Left lung (tissue), 14 donors: ENCODE measurements at places on chromosomes 11 and 22. TPM values are rescaled to one million over a fixed set of nuclear protein-coding genes. Genes with fewer than 3 reads are reported as not detected.

GRCh38 chr11:72343006-72343756 lies 91.2 kb downstream of the CLPB start:
- no peak for DNase-seq

GRCh38 chr11:69468911-69469885 lies 12.3 kb upstream of the LINC01488 start:
- peak; percentile 57 for DNase-seq

RNF121 gene
- polyA plus RNA-seq: 35.7 TPM

SEC14L6 gene
- polyA plus RNA-seq: 2.4 TPM

DNA sequence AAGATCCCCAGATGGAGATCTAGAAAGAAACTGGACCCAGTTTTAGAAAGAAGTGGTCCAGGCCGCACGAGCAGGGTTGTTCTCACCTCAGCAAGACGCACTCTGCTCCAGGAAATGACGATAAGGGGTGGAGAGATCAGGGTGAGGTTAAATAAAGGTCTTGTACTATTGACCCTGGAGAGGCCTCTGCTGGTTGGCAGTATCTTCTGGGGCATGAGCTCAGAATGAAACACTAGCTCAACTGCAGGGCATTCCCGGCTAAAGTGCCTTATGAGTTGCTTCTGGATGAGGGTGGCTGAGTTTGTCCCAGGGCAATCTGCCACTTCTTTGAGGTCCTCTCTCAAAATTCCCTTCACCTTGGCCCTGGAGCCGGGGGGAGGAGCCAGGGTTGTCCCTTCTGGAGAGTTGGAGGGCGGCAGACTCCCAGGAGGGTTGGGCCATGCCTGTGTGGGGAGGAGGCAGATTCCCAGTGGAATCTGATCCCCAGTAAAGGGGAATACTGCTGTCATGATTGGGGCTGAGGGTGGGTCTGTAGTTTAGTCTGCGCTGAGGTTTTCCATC lies 10.9 kb downstream of the USP2 start:
- no peak for DNase-seq

DNA sequence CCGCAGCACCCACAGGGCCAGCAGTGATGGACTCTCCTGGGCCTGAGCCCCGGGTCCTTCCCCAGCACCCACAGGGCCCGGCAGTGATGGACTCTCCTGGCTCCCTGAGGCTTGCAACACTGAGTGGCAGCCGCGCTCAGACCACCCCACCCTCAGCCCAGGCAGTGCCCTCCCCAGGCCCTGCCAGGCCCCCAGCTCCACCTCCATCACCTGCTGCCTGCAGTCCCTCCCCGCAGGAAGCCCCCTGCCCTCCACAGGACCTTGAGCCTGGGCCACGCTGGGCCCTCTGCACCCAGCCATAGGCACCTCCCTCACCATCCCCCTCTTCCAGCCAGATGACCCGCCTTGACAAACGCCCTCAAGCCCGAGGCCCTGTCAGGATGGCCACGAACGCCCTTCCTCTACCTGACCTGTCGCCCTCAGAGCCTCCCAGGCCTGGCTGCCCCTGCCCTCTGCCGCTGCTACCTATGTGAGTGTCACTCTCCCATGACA lies 11.4 kb downstream of the ALG12 start:
- DNase-seq: no peak

P2RY6 gene
- 1.7 TPM for polyA plus RNA-seq

TUB gene
- 30.0 TPM for polyA plus RNA-seq

GRCh38 chr11:26599425-26599824 lies 27.4 kb upstream of the MUC15 start:
- no peak for DNase-seq

GRCh38 chr11:103649401-103649895 lies 387.0 kb upstream of the DDI1 start:
- no peak for DNase-seq

DNA sequence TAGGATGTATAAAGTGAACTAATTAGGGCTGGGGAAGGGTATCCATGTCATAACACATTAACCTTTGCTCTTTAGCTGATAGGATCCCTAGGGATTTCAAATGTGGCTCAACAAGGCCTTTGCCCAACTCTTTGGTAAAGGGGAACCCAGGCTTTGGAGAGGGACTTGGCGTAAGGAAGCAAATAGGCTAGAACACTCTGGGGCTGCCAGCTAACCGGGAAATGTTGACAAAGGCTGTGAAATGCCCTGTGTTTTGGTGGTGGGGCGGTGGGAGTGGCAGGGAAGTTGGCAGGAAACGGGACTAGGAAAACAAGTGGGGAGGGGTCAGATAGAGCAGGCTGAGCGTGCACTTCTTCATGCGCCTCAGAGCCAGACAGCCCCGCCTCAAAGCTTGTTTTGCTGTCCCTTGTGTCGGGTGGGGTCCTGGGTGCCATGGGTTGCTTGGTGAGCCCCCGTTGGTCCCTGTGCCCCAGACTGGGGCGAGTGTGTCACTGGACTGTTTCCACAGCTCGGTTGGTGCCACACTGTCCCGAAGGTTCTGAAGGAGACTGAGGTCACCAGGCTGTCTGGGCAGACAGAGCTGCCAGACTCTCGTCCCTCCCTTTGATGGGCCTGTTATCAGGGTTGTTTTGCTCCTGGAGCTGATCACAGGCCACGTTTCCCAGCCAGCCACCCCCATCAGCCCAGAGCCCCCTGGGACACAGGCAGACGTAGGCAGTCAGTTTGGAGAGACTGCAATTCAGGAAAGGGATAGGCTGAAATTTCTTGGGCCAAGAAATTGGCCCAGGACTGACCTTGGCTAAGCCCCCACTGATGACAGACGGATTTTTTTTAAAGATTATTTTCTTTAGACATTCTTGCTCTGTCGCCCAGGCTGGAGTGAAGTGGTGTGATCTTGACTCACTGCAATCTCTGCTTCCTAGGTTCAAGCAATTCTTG lies 19.6 kb downstream of the KCTD21 start:
- peak; percentile 38 for DNase-seq

DNA sequence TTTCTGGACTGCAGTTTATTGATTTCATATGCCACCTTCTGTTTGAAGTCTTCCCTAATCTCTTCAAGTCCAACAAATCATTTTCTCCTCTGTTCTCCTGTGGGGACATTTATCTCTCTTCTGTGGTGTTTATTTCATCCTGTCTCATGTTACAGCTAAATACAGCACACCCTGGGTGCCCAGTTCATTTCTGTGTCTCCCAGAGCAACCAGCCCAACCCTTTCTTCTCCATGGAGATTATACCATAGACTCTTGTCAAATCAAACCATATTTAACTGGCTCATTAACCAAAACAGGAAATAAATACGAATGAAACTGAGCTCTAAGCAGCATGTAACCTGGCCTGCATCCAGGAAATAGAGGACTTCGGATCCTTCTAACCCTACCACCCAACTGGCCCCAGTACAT lies at the start of gene MS4A8:
Gene MS4A8, plus strand, starts transcription at position 329 of the 408 bp plus-strand sequence. CDS start 1,249 bp downstream, outside the sequence.
- DNase-seq: no peak

- DNase-seq: no peak
Observed at GRCh38 chr11:10637731-10638151, 55.8 kb downstream of the IRAG1 start.

DNA sequence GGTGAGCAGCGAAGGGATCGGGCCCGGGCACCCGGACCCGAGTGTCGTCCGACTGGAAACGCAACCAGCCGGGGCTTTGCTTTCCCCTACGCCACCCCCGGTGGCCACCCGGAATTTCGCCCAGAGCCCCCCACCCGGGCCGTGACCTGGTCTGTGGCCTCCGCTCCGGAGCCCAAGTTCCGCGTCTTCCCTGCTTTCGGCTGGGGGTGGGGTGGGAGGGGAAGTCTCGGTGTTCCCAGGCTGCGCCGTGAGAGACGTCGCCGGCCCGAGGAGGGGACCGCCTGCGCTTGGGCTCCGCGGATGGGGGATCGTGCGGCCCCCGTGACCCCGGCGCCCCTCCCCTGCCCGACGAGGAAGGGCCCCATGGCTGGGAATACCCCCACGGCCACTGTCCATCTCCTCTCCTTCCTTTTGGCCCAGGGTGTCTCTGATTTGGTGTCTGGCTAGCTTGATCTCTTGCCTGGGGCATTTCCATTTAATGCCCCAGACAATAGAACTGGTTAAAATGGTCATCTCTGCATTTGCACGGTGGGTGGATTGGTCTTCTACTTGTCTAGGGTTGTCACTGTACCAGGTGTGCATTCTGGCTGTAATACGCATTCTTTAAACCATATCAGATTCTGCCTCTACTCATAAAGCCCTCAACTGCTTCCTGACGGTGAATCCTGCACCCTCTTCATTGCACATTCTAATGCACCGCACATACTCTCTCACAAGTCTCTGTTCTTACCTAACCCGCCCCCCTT lies 789 bp downstream of the SIK2 start:
- DNase-seq: peak; percentile 60

TMEM134 gene
- polyA plus RNA-seq: 43.5 TPM

GRCh38 chr22:42907404-42908373 lies 50.6 kb upstream of the ARFGAP3 start:
- no peak for DNase-seq

DNA sequence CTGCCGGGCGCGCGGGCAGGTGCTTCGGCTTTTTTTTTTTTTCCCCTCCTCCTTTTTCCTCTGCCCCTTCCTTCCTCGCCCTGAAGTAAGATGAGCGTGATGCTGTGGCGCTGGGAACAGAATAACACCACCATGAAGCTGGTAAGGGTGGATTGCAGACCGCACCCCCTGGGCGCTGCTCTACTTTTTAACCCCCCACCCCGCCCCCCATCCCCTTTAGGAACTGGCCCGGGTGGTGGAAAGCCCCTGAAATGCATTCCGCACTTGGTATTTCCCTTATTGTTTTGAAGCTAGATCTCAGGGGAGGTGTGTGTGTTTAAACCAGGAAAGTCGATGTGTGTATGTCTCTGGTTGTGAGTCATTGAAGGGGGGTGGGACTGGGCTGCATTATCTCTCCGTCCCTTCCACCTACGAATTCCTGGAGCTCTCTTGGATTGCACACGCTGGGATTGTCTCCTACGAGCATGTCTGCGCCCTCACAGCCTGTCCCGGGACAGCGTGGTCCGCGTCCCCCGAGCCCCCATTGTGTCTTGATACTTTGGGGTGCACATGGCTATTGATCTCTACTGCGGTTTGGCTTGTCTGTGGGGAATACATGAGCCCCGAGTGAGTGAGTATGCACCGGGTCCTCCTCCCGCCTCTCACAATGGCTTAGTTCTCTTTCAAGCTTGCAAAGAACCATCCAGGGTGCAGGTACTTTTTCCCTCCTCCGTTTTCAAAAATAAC lies 64.9 kb downstream of the NAV2 start:
- no peak for DNase-seq

DNA sequence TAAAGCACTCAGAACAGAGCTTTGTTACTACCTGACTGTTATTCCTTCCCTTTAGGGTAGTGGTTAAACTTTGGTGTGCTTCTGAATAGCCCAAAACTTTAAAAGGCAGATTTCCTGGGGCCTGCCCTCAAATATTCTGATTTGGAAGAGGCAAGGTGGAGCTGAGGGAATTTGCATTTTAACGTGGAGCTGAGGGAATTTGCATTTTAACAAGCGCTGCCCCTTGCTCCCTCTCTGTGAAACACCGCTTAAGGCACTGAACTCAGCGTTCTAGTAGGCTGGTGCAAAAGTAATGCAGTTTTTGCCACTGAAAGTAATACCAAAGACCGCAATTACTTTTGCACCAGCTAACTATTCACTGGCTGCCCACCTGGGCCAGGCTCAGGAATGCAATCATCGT lies 35.0 kb downstream of the TPST2 start:
- no peak for DNase-seq

LRRC10B gene
- polyA plus RNA-seq: 0.98 TPM

OR4A16 gene
- polyA plus RNA-seq: not detected

- DNase-seq: no peak
Observed at GRCh38 chr22:50269970-50270665, at the start of gene MAPK11. TSS of gene MAPK11 (minus strand) at chr22:50270380. CDS start at chr22:50270292, 88 bp downstream.

DNA sequence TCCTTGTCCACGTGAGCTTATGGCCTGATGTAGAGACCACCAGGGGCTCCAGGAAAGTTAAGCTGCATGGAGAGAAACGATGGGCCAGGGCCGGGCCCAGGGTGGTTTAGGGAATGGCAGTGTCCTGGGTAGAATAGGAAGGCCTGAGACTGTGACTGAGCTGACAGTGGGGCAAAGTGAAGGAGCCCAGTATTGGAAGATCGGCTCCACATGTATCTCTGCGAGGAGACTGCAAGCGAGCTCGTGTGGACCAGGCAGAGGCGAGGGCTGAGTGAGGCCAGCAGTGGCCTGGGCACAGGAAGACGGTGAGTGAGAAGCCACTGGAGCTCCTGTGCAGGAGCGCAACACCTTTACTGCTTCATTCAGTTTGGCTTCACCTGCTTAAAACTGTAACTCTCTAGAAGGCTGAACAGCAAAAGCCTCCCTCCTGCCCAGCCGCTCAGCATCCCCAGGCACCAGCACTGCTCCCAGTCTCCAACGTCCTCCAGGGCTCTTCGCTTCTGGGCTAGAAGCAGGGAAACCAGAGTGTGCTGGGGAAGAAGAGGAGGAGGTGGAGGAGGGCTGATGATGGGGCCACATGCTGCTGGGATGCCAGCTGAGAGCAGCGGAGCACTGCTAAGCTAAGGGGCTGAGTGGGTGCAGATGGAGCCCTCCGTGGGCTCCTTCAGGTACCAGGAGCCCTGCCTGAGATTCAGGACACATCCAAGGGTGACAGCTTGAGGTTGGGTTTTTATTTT lies 13.5 kb downstream of the TCIRG1 start:
- DNase-seq: no peak

GRCh38 chr11:17395978-17396377 lies 7.5 kb upstream of the KCNJ11 start:
- no peak for DNase-seq

- DNase-seq: peak; percentile 20
Observed at GRCh38 chr11:1868636-1869291, 15.9 kb downstream of the LSP1 start.

- peak; percentile 94 for DNase-seq
Observed at GRCh38 chr11:75706260-75706729, 11.3 kb upstream of the MOGAT2 start.

GRCh38 chr11:70397336-70397982 lies 870 bp upstream of the CTTN start:
- no peak for DNase-seq

DNA sequence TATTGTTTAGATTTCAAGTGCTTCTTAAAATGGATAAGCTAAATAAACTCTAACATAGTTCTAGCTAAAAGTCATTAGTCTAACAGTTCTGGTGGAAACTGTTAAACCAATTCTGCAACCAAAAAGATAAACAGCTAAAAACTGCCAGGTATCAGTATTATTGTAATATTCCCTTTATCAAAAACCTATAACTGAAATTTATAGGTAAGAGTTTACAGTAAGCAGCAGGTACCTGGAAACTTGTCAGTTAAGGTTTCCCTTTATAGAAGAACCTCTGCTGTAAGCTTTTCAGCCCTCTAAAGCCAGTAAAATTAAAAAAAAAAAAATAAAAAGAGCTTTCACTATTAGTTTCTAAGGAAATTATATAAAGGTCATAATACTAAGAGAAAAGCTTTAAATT lies 61.0 kb downstream of the LIF start:
- no peak for DNase-seq

GRCh38 chr11:101336858-101337257 lies 207.2 kb upstream of the PGR start:
- no peak for DNase-seq

RIBC2 gene
- polyA plus RNA-seq: 11.4 TPM

CYP2D6 gene
- 5.5 TPM for polyA plus RNA-seq

RAB38 gene
- 23.8 TPM for polyA plus RNA-seq

DNA sequence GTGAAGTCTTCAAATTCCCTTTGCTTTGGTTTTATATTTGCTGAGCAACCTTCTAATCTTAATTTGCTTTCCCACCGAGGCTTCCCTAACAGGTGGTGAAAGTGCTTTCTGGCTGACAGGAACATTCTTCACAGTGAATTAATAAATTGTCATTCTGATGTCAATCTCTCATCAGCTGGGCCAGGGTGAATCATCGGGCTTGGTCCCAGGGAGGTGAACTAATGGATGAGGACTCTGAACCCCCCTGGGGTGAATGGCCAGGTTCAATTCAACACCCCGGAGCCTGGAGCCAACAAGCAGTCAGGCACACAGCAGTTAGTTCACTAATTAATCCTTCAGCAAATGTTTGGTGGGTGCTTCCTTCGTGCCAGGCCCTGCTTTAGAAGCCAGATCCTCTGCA lies 155.4 kb upstream of the PDGFD start:
- DNase-seq: no peak

BACE1 gene
- polyA plus RNA-seq: 47.5 TPM
